ENCODE measurements at places on chromosomes 7 and 10. TPM values are rescaled to one million over a fixed set of nuclear protein-coding genes. Genes with fewer than 3 reads are reported as not detected.

The WDR86 gene
- 7.5 TPM for total RNA-seq

DNA sequence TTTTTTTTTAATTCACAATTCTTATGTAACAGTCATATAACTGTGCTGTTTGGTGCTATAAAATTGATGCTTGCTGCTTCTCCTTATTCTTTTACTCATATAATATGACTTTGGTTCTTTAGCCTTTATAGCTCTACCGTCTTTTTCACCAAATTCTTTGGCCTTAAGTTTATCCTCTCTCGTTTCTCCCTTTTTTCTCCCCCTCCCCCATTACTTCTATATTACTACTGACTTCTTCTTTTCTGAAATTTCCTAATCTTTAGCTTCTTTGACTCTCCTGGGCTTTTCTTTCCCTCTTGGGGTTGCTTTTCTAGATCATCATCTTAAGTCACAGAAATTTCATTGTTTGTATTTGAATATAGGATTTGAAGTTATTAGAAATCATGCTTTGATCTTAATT lies 3.8 kb downstream of the BCCIP start:
- DNase-seq: no peak

- DNase-seq: no peak
These were observed 343 bp upstream of the C10orf71 start for GRCh38 chr10:49298671-49298982.

The CAMK2B gene
- 0.50 TPM for total RNA-seq

DNA sequence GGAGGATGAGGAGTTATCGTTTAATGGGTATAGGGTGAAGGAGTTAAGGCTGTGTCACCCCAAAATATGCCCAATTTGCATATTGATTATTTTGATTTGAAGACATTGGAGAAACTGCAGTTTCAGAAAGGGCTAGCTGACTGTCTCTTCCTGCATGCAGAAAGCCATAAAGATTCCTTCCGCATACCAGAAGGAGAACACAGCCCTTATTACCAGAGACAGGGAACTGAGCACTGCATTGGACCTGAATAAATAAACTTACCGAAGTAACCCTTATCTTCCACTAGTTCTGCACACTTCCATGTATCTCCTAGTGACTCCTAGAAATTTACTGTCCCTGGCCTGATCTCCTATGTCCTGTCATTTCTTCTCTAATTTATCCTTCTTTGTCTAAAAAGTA lies 821.9 kb upstream of the AUTS2 start:
- no peak for DNase-seq

DNA sequence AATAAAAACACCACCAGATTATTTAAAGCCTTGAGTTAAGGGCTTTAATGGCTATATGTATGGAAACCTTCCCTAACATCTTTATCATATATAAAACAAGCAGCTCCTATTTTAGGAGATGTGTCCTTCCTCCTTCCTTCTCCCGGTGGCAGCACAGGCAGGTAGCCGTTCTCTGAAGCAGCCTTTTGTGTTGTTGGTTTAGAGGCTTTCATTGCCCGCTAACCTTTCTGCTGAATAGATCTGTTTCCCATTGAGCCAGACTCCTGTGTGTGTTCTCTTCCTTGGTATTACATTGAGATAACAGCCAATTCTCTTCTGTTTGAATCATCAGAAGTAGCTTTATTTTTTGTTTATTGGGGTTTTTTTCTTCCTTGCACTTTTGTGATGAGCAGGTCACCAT lies 131.3 kb downstream of the CACNB2 start:
- no peak for DNase-seq

The PRPS1L1 gene
- total RNA-seq: not detected

- no peak for DNase-seq
These were observed 24.9 kb upstream of the TNRC18 start for GRCh38 chr7:5448378-5449037.

DNA sequence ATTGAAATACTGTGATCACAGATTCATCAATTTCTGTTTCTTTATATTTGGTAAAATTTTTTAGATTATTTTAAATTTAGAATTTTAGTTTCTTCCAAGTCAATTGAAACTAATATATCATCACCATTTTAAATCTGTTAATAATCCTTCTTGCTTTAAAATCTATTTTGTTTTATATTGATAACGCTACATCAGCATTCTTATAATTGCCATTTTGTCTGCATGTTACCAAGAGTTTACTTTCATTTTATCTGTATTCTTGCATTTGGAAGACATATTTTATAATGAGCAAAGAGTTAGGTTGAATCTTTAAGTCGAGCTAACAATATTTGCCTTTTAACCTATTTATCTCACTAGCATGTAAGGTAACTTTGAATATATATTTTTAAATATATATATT lies 890.6 kb downstream of the DNAJB9 start:
- DNase-seq: no peak

DNA sequence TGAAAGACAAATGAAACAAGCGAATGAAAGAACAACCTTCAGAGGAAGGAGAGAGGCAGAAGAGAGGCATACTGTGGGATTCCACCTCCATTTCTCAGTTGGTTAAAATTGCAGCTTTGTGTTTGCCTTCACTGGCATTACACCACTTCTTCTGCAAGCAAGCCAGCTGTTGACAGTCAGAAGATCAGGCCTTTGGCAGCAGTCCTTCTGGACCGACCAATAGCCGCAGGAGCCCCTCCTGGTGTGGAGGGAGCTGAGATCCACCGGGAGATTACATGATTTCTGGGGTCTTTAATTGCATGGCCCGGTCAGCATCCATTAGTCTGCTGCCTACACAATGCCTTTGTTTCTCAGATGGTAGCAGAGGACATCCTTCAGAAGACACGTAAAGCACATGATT lies 206.7 kb downstream of the ADAM12 start:
- no peak for DNase-seq

The ENTPD1 gene
- 30.3 TPM for total RNA-seq

DNA sequence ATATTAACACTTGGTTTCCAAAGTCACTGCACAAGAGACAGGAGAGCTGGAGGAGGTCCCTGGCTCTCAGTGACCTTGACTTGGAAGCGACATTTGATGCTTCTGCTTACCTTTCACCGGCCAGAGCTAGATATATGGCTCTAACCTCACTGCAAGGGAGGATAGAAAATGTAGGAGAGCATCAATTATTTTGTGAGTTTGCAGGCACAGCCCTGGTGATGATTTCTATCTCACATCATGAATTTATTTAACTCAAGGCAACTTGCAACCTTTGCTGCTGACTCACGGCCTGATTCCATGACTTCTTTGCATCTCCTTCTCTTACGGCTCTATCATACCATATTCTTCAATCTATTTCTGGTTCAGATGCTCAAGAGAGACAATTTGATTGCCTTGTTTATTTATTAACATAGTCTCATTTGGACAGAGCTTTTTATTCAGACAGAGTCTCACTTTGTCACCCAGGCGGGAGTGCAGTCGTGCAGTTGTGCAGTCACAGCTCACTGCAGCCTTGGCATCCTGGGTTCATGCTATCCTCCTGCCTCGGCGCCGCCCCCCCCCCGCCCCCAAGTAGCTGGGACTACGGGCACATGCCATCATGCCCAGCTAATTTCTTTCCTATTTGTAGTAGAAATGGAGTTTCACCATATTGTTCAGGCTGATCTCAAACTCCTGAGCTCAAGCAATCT lies 196.0 kb downstream of the REEP3 start:
- no peak for DNase-seq

- no peak for DNase-seq
These were observed 2.1 kb downstream of the CBLL1 start for GRCh38 chr7:107746006-107746405.

- DNase-seq: no peak
These were observed 42.6 kb downstream of the CLEC2L start for GRCh38 chr7:139566075-139566474.

The ZNF488 gene
- total RNA-seq: not detected

The MSS51 gene
- 1.7 TPM for total RNA-seq

The TRIM74 gene
- not detected for total RNA-seq

- no peak for DNase-seq
These were observed 31.7 kb downstream of the CISD1 start for GRCh38 chr10:58300676-58301075.

GRCh38 chr7:87342231-87342630 lies 3.2 kb upstream of the CROT start:
- no peak for DNase-seq

DNA sequence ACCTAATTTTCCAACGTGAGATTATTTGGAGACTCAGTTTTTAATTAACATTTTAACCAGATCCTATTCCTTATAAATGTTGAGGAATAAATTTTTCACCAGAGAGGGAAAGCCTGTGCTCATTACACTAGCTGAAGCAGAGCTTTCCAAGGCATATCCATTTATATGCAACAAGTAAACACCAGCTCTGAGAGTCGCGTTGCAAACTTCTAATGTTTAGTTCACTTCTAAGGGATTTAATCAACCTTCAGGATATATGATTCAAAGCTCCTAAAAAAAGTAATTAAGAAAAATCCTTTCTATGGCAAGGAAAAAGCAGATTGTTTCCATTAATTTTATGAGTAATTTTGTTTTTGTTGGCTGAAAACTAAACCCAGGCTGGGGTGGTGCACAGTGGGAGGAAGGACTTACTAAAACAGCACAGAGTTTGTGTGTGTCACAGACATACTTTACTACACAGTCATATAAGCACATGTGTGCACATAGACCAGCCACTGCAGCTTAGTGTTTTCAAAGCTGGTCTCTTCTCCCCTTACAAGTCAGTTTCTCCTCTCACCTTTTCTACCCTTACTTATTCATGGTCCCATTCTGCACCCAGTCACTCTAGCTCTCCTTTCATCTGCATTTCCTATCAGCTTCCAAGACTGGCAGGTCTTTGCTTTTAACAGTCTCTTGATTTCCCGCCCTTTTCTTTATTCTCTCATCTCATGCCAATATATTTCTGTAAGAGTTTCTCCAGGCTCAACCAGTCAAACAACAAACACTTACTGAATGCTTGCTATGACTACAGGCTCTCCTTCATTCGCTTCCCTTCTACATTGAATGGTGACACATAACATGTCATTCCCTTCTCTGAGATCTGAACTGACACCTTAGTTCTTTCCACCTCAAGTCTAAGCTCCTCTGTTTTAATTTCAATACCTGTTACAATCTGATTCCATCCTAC lies 81.1 kb upstream of the FZD1 start:
- DNase-seq: no peak

DNA sequence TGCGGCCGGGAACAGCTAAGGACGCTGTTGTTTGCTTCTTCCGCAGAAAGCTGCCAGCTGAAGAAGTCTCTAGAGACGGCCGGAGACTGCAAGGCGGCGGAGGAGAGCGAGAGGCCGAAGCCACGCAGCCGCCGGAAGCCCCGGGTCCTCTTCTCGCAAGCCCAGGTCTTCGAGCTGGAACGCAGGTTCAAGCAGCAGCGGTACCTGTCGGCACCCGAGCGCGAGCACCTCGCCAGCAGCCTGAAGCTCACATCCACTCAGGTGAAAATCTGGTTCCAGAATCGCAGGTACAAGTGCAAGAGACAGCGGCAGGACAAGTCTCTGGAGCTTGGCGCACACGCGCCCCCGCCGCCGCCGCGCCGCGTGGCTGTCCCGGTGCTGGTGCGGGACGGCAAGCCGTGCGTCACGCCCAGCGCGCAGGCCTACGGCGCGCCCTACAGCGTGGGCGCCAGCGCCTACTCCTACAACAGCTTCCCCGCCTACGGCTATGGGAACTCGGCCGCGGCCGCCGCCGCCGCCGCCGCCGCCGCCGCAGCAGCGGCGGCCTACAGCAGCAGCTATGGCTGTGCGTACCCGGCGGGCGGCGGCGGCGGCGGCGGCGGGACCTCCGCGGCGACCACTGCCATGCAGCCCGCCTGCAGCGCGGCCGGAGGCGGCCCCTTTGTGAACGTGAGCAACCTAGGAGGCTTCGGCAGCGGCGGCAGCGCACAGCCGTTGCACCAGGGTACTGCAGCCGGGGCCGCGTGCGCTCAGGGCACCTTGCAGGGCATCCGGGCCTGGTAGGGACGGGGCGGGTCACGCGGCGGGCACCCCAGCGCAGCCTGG lies 2.4 kb downstream of the NKX2-3 start:
- no peak for DNase-seq

DNA sequence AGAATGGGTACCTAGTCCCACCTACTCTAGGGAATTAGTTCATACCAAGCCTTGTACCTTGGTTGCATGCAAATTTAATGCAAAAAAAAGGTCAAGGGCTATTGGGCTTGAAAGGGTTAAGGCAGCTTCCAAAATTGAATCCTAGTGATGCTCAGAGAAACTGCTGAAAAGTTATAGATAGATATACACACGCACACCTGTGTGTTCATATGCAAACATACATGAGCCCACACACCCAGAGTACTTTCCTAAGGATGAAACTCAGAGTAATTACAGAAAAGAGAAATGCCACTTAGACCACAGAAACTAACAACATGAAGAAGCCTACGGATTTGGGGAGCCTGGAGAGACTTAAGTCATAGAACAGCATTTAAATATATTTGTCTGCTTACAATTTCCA lies 1.5 kb downstream of the SLC25A13 start:
- DNase-seq: no peak

The BMPER gene
- 6.5 TPM for total RNA-seq

The STYXL1 gene
- total RNA-seq: 20.0 TPM

DNA sequence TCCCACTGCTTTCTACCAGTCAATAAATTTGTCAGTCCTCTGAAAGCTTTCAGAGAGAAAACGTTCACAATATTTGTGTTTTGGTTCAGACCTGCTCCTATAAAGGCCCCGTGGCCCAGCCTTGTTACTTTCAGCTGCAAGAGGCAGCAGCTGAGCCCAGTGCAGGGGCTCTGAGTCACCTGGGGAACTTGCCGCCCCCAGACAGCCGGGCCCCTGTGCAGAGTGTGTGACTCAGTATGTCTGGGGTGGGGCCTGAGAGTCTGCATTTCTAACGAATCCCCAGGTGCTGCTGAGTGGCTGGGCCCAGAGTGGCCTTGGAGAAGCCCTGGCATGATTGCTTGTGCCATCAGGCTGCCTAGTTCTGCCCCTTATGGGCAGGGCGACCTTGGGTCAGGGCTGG lies 303.5 kb downstream of the PAXIP1 start:
- DNase-seq: no peak

GRCh38 chr7:157718303-157719007 lies 381.7 kb downstream of the DNAJB6 start:
- DNase-seq: no peak

GRCh38 chr7:136588216-136588615 lies 280.2 kb upstream of the CHRM2 start:
- DNase-seq: no peak

DNA sequence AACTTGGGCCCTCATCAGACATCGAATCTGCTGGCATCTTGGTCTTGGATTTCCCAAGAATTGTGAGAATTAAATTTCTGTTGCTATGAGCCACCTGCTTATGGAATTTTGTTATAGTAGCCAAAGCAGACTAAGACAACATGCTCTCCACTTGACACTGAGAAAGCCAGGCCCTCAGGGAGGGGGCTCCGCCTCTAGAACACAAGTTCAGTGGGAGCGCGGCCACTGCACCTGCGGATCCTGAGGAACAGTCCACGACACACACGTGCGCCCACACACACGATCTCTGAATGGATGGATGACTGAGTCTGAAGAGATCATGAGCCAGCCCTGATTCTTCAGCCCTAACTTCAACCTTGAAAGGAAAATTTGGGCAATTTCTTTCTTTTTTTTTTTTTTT lies 73.7 kb downstream of the CTBP2 start:
- no peak for DNase-seq
